ENCODE measurements at places on chromosomes 13 and 19.

DNA sequence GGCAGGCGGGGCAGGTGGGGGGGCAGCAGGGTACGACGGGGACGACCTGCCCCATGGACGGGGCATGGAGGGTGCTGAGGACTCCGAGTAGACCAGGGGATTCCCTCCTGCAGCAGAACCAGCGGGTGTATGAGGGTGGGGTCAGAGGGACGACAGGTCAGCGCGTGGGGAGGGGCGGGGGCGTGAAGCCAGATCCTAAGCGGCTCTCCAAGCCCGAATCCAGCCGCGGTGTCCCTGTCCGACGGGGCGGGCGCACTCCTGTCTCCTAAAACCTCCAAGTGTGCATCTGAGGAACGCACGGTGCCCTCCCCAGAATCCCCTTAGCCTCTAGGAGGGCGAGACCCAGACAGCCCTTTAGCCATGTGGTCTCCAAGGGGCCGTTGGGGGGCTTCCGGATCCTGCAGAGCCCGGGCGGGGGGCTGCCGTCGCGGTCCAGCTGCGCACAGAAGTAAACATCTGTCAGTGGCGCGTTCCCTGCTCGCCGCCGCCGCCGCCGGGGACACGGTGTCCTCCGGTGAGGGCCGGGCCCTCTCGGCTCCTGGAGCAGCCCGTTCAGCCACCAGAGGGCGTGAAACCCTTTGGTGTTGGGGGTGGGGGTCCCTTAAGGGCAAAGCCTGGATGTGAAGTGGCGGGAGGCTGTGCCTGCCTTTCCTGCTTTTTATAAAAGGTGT is 730 bp downstream of the NRTN start:
- DNase-seq, result no peak

GRCh38 chr19:45253396-45254027 is 2.4 kb downstream of the MARK4 start:
- DNase-seq, result no peak

GRCh38 chr13:35994131-35994966 is 136.8 kb downstream of the DCLK1 start:
- DNase-seq, result no peak

- no peak for DNase-seq
Observed at GRCh38 chr19:51002542-51003311, 1.3 kb upstream of the KLK8 start.

DNA sequence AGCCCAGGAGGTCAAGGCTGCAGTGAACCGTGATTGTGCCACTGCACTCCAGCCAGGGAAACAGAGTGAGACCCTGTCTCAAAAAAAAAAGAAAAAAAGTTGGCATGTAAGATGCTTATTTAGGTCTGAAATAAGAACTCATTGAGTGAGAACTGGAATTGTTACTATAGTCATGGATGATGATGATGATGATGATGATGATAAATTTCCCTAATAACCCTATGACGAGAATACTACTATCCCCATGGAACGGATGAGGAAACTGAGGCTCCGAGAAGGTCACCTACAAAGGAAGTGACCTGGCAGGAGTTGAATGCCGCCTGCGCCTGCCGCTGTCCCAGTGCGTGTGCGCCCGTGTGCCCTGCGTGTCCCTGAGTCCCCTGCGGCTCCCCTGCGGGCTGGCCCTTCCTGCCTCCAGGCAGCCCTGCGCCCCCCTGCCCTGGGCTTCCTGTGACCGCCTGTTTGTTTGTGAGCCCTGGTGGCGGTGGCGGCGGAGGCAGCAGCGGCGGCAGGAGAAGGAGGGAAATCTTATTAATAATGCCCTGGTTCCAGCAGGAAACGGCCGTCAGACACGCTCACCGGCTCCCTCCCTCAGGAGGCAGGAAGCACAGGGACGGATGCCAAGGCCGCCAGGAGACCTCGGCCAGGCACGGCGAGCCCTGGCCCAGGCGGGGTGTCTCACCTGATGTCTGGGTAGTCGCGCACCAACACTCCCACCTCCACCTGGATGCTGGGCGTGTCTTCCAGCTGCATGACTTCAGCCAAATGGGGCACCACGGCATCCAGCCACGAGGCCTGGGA is 29.6 kb downstream of the EXOC3L2 start:
- no peak for DNase-seq

DNA sequence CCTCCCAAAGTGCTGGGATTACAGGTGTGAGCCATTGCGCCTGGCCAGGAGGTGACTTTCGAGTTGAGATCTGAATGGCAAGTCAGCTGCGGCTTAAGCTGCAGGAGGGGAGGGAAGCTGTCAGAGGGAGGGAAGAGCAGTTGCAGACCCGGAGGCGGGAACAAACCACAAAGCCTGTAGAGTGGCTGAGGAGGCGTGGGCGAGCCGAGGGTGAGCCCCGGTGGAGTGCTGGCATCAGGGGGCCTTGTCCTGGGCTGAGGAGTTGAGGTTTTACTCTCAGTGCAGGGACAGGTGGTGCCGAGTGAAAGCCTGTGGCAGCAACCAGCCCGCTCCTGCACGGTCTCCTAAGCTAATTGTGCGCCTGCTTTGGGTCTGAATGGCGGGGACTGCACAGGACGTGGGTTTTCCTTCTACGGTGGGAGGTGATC is 24.2 kb downstream of the PPP1R37 start:
- peak; percentile 85 for DNase-seq

DNA sequence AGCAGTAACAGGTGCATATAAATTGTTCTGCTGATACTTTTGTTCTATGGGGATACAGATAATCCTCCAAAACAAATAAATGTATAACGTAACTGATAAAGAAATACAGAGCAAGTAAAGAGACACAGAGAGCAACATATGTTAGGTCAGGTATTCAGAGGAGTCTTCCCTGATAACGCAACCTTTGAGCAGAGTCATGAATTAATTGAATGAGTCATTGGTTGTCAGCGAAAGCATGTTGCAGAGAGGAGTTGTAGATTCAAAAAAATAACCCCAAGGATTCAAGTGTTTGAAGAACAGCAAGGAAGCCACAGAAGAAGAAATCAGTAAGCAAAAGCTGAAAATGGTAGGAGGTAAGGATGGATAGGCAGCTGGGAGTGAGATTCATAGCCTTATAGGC is 245.2 kb downstream of the TBC1D4 start:
- DNase-seq, result no peak

DNA sequence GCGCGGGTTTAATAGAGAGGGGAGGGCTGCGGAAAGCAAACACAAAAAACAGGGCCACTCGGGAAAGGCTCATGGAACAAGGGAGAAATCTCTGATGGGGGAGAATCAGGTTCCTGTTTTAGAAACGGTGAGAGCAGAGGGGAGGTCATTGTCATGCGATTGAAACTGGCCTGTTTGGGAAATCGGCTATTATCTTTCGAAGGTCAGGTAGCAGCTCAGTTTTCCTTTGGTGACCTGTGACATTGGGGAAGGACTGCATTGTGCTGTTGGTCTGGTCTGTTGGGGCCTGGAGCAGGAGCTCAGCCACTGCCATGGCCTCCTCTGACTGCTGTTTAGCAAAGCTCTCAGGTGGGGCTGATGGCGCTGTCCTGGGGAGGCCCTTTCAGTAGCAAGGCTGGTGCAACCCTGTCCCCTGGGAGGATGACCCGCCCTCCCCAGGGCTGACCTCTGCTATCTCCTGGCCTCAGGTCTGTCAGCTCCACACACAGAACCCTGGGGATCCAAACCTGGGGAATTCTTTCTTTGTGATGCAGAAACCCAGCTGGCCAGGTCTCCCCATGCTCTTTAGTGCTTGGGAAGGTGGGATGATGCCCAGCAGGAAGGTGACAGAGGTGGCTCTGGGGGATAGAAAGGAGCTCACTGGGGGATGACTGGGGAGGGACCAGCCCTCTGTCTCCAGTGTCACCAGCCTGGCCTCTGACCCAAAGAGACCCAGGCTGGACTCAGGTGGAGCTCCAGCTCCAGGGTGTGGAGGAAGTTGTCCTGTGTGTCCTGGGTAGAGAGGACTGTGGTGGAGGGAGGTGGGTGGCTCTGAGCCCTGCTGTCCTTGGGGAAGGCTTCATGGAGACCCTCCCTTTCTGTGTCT is 21.2 kb upstream of the CD177 start:
- DNase-seq, result no peak

GRCh38 chr19:17254636-17255035 is 8.9 kb upstream of the NR2F6 start:
- no peak for DNase-seq

GRCh38 chr19:1487576-1488281 is 2.4 kb downstream of the PCSK4 start:
- DNase-seq, result no peak

Data from GF-D8 (cell line).